SJSA1 (cell line): ENCODE measurements at places on chromosomes 3 and 15. TPM values are rescaled to one million over a fixed set of nuclear protein-coding genes. Genes with fewer than 3 reads are reported as not detected.

The YEATS2 gene
- total RNA-seq: 14.9 and 20.0 TPM in 2 replicates

The MESP2 gene
- total RNA-seq: not detected in 2 replicates

GRCh38 chr3:100621251-100621650, 11.8 kb downstream of the ADGRG7 start:
- no peak for DNase-seq
- H3K27me3 ChIP-seq: no peaks in the 10 kb centered on the region
- no peaks in the 10 kb centered on the region for H3K36me3 ChIP-seq
- H3K4me1 ChIP-seq: no peaks in the 10 kb centered on the region
- H3K27ac ChIP-seq: no peak overlapping the region

- no peaks in the 10 kb centered on the region for H3K27me3 ChIP-seq
- H3K36me3 ChIP-seq: no peaks in the 10 kb centered on the region
- H3K4me1 ChIP-seq: no peaks in the 10 kb centered on the region
- H3K4me3 ChIP-seq: no peak overlapping the region
- H3K27ac ChIP-seq: no peak overlapping the region
- no peak for DNase-seq
Observed at GRCh38 chr3:145070795-145071194, 1090.2 kb downstream of the PLOD2 start.

DNA sequence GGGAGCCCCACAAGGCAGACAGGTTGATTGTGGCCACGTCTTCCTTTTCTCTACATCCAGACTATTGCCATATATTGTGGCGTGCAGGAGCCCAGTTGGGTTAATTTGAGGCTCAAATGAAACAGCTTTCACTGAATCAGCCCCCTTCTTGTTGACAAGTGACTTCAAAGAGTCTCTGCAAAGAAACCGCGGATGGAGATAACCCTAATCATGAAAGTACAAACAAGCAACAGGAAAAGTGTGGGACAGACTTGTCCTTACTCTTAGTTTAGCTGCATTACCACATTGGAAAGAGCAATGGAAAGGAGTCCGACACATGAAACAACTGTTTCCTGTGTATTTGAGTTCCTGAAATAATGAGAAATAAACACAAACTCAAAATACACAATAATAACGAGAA, 3.3 kb downstream of the TMEM40 start:
- H3K27me3 ChIP-seq: no peaks in the 10 kb centered on the region
- no peak overlapping the region for H3K27ac ChIP-seq
- H3K36me3 ChIP-seq: no peaks in the 10 kb centered on the region

GRCh38 chr3:95886616-95887015, 927.8 kb upstream of the EPHA6 start:
- no peak overlapping the region for H3K27ac ChIP-seq
- H3K4me3 ChIP-seq: no peak overlapping the region
- no peaks in the 10 kb centered on the region for H3K36me3 ChIP-seq
- no peaks in the 10 kb centered on the region for H3K27me3 ChIP-seq
- no peak for DNase-seq

DNA sequence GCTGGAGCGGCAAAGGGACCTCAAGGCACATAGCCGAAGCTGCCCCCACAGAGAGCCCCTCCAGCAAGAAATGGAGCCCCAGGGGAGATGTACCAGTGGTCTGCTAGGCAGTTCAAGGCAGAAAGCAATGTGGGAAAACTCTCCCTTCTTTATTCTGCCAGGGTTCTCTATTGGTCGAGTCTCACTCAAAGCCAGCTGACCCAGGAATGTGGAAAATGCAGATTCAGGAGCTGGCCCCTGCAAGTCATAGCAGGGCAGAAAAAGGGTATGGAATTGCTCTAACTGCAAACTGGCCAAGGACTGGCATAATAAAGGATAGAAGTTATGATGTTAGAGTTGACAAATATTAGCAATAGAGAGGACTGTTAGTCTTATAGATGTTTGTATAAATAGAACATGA, 4.0 kb upstream of the TOPAZ1 start:
- no peak overlapping the region for H3K4me3 ChIP-seq
- DNase-seq: no peak
- no peak overlapping the region for H3K27ac ChIP-seq
- no peaks in the 10 kb centered on the region for H3K36me3 ChIP-seq
